Mesenteric fat pad (tissue), 1 donor: ENCODE measurements at places on chromosomes 1 and 21. TPM values are rescaled to one million over a fixed set of nuclear protein-coding genes. Genes with fewer than 3 reads are reported as not detected.

NTRK1 gene
- 1.8 TPM for total RNA-seq

A3GALT2 gene
- not detected for total RNA-seq

DNA sequence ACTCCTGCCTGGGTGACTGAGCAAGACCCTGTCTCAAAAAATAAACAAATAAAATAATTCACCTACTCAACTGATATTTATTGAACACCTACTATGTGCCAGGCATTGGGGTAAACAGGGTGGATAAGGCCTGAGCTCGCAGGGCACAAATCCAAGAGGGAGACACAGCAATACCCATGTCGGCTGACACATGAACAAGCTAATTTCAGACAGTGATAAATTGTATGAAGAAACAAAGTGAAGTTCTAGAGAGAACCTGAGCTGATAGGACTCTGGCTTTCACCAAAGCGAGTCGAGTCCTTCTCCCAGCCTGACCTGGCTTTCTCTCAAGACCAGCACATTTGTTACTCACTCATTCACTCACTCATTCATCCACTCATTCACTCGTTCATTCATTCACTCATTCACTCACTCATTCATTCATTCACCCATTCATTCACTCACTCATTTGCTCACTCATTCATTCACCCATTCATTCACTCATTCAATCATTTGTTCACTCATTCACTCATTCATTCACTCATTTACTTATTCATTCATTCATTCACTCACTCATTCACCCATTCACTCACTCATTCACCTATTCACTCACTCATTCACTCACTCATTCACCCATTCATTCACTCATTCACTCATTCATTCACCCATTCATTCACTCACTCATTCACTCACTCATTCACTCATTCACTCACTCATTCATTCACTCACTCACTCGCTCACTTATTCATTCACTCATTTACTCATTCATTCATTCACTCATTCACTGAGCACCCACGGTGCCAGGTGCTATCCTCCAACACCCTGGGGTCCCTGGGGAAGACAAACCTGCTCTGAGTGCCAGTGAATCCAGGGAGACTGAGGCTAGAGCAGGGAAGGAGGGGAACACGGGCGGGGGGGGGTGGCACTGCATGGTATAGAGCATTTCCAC is 37.4 kb upstream of the CASZ1 start:
- DNase-seq, result no peak

DNA sequence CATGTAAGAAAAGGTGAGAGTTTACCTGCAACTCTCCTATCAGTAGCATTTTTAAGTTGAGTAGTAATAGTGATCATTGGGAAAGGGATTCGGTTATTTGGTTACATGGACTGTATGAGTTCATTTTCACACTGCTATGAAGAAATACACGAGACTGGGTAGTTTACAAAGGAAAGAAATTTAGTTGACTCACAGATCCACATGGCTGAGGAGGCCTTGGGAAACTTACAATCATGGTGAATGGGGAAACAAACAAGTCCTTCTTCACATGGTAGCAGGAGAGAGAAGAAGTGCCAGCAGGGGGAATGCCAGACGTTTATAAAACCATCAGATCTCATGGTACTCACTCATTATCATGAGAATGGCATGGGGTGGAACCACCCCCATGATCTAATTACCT is 59.3 kb upstream of the FBXO28 start:
- no peak for DNase-seq

- DNase-seq, result no peak
Measured at GRCh38 chr1:223707256-223708000, 4.9 kb upstream of the CAPN2 start.

FLG2 gene
- total RNA-seq, result not detected

CLDN8 gene
- not detected for total RNA-seq

DNA sequence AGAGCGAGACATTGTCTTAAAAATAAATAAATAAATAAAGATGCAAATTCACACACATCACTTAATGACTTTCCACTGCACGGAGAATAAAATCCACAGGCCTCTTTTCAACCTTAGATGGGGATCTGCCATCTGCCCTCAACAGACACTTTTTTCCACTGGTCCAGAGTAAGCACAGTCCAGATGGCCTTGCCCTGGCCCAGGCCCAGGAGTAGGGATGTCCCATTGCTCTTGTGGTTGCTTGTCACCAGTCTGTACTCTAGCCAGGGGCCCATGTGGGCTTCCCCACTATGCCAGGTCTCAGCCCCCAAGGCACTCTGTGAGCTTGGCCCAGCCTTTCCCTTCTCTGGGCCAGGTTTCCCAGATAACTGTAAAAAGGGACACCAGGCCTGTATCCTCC is 17.4 kb downstream of the PLOD1 start:
- no peak for DNase-seq

DNA sequence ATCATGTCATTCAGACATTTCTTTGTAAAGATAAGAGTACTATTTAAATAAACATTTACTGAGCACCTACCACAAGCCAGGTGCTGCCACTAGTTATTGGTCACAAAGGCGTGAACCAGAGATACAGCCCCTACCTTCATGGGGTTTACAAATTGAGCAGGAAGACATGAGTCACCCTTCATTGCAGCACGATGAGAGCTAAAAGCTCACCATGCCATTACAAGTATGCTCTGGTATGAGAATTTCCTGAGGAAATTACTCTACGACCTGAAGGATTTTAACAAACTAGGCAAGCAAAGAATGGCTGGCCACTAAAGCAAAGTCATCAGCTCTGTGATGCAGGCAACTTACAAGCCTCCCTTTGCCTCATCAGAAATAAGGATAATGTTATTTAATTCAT is 346.8 kb downstream of the BRINP2 start:
- DNase-seq, result no peak

- DNase-seq, result no peak
Measured at GRCh38 chr1:68188060-68188538, 44.2 kb downstream of the WLS start.

NBPF20 gene
- 2.8 TPM for total RNA-seq

GRCh38 chr1:225915538-225915991 is 8.5 kb downstream of the PYCR2 start:
- DNase-seq, result no peak

TNFRSF18 gene
- 0.80 TPM for total RNA-seq

DNA sequence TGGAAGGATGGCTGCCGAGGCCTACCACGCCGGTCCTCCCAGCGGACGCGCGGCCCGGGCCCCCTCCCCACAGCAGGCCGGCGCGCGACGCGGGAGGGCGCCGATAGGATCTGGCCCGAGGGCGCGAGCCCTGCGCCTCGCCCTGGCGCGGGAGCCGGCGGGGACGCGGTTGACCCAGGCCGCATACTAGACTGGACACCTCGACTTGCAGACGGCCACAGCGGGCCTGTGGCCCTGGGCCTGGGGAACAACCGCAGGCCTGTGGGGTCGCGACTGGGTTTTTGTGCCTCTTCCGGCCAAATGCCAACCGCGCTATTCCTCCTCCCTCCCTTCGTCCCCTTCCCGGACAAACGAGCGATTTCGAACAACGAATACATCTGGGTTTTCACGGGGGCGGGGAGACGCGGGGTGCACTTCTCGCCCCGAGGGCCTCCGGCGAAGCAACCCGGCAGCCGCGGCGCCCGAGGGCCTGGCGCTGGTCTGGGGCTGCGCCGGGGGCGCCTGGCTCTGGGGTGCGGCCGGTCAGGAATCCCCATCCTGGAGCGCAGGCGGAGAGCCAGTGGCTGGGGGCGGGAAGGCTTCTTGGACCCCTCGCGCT is 2.4 kb downstream of the NHLH2 start:
- DNase-seq, result no peak

GRCh38 chr1:150420560-150421265 is 56.8 kb downstream of the RPRD2 start:
- DNase-seq, result no peak

CHIA gene
- not detected for total RNA-seq

DNA sequence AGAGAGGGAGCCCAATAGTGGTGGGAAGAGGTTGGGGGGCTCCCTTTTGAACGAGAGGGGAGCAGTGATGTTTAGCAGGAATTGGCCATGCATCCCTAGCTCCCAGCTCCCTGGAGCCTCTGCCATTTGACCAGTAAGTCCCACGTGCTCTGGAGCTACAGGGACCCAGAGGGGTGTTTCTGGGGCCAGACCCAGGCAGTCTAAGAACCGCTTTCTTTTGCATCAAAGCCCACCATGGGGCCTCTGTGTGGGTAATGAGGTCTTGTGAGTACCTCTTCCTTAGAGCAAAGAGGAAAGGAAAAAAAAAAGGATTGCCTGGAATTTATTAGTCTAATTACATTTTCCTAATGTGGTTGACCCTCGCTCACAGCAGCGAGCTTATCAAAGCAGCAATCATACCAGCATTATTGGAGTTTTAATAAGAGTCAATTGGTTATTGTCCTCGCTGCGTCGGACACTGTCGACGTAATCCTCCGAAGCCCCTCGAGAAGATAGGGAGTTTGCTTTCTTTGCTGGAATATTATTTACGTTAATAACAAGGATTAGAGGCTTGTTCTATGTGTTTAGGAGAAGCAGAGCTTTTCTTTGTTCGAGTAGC is 17.6 kb downstream of the ACTL8 start:
- DNase-seq, result no peak

DNA sequence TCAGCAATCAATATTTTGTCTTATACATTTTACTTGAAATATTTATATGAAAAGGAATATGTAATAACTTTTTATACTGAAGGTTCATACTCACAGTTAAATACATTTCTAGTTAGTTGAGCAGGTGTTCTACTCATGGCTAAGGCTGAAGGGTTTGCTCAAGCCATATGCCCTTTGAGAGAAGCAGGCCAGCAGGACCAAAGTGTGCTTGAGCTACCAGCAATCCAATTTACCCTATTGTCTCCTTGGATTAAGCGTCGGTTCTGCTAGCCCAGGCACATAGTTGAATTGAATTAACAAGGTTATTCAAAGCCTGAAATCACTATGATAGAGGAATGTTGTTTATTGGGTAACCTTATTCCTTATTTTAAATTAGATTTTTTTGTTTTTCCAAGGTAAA is 151.5 kb upstream of the BACE2 start:
- DNase-seq, result no peak

DNA sequence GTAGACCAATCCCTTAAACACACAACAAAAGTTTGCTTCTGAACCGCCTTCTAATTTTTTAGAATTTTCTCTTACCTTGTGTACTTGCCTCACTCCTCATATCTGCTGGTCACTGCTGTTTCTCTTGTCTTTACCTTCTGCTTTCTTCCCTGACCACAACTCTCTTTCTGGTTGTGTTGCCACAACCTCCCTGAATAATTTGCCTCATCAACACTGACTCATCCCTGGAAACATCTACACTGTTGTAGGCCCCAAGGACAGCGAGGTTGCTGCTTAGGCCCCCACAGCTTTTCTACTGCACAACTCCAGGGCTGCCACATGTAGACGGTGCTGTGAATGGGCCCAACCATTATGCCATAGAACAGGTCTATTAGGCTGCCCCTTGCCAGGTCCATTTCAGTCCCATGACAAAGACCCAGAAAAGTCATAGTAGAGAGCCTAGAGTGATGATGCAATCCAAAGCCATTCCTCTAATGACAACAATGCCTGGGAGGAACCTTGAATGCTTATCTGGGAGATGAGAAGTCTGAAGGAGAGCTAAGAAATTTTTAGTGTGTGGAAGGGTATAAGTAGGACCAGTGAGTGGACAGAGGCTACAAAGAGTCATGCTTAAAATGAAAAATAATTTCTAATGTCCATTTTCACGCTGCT is 36.6 kb upstream of the LCE5A start:
- DNase-seq, result no peak

TIE1 gene
- 42.6 TPM for total RNA-seq

GRCh38 chr1:10575616-10576015 is 100.9 kb downstream of the PEX14 start:
- no peak for DNase-seq

- DNase-seq, result no peak
Measured at GRCh38 chr1:14778541-14778897, 180.0 kb downstream of the KAZN start.

DNA sequence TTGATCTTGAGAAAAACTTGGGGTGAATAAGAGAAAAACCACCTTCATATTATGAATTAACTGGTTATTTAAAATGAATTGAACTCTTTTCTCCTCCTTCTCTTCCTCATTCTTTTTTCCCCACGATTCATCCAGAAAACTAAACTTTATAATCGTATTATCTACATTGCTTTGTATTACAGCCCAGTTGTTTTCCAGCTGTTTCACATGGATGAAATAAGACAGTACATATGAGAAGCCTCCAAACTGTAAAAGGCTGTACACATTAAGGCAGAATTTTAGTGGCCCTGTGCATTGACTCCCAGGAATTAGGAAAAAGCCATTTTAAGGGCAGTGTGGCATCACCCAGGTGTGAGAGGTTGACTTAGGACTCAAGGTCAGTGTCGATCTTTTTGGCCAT is 80.3 kb upstream of the PGBD5 start:
- no peak for DNase-seq

GRCh38 chr1:93056649-93057048 is 22.4 kb upstream of the MTF2 start:
- no peak for DNase-seq

GRCh38 chr21:31298618-31299269 is 45.3 kb downstream of the TIAM1 start:
- DNase-seq, result no peak

- DNase-seq, result no peak
Measured at GRCh38 chr1:241292973-241293372, 64.0 kb downstream of the RGS7 start.

PLPPR5 gene
- total RNA-seq, result not detected

GRCh38 chr1:46300673-46301405 is 2.6 kb downstream of the LRRC41 start:
- DNase-seq, result peak; percentile 11
